GM12878 (cell line): ENCODE measurements at places on chromosomes 3 and 15. TPM values are rescaled to one million over a fixed set of nuclear protein-coding genes. Genes with fewer than 3 reads are reported as not detected.
A peak's percentile ranks its signal among the peaks of the same experiment; 100 is the strongest.

MAGI1 gene
- polyA plus RNA-seq: not detected in 2 replicates

- DNase-seq: no peak
- no peaks in the 10 kb centered on the region for H3K36me3 ChIP-seq
- no peaks in the 10 kb centered on the region for H3K4me1 ChIP-seq
- H3K27ac ChIP-seq: no peak overlapping the region
- no peak overlapping the region for H3K4me3 ChIP-seq
- H3K27me3 ChIP-seq: no peaks in the 10 kb centered on the region
Measured at GRCh38 chr3:161268601-161269000, 47.5 kb downstream of the NMD3 start.

BCL2A1 gene
- 187 and 192 TPM in 2 replicates for polyA plus RNA-seq

GABRB3 gene
- 0.04 and 0.08 TPM in 2 replicates for polyA plus RNA-seq

- peaks cover 5% of the 10 kb centered on the region for H3K36me3 ChIP-seq
- peaks cover 14% of the 10 kb centered on the region; the same call in 1 of the 2 replicates for H3K4me1 ChIP-seq
- H3K4me3 ChIP-seq: peak overlapping the region; percentile 77
- peak; percentile 39 for DNase-seq
- H3K27ac ChIP-seq: peak overlapping the region; percentile 91
Measured at GRCh38 chr3:122415104-122415744, 638 bp downstream of the WDR5B start.

DNA sequence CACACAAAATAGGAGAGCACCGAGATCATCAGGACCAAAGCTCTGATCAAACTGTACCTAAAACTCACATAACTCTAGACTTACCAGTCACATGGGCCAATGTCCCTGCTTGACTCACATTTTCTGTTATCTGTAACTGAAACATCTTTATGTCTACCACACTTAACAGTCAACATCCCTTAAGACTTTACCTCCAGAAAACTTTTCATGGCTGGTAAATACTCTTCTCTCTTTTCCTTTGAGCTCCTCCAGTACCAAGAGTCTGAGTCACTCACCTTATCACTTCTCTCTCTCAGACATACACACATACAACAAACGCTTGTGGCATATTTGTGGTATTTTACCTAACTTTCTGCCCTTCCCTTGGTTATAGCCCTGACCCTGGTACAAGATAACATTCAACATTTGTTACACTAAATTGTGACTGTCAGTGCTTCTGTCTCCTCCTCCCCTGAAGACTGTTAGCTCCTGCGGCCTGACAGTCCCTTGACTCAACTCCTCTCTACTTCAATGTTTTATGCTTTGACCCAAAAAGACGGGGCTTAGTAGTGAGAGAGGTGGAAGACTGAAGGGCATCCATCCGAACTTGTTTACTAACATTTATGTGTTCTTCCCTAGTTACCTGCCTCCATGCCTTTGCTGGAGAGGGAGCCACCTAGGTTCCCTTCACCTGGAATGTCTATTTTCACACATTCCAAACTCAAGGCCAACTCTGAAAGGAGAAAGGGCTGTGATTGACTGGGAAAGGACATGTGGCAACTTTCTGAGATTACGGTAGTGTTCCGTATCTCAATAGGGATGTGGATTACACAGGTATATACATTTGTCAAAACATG lies 3.7 kb upstream of the EFHB start:
- no peak overlapping the region for H3K27ac ChIP-seq
- H3K4me1 ChIP-seq: no peaks in the 10 kb centered on the region
- no peaks in the 10 kb centered on the region for H3K27me3 ChIP-seq
- H3K36me3 ChIP-seq: no peaks in the 10 kb centered on the region
- no peak for DNase-seq

SLC51B gene
- 0.19 TPM in 1 of 2 replicates, not detected in the other for polyA plus RNA-seq
